ENCODE measurements at places on chromosomes 13 and 19. TPM values are rescaled to one million over a fixed set of nuclear protein-coding genes. Genes with fewer than 3 reads are reported as not detected.

DNA sequence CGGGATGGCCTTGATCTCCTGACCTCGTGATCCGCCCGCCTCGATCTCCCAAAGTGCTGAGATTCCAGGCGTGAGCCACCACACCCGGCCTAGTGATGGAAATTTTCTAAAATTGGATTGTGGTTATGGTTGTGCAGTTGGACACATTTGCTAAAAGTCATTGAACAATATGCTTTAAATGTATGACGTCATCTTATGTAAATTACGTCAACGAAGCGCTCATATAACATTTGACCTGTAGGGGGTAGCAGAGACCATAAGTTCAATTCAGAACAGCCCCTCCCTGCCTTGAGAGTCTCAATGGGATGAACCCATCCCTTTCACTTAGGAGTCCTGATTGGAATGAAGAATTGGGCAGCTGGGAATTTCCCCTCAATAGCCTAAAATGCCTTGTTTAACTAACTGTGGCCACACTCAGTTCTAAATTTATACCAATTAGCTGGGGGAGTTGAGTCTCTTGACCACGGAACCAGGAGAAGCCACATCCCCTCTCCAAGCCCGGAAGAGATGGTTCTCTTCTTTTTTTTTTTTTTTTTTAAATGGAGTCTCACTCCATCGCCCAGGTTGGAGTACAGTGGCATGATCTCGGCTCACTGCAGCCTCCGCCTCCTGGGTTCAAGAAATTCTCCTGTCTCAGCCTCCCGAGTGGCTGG lies 15.2 kb upstream of the TLE6 start:
- H3K36me3 ChIP-seq, result no peaks in the 10 kb centered on the region
- no peaks in the 10 kb centered on the region for H3K4me1 ChIP-seq
- no peak overlapping the region for H3K27ac ChIP-seq
- peak overlapping the region; percentile 2 for H3K4me3 ChIP-seq

- H3K27ac ChIP-seq, result no peak overlapping the region
- no peaks in the 10 kb centered on the region for H3K36me3 ChIP-seq
- H3K27me3 ChIP-seq, result no peaks in the 10 kb centered on the region
- no peaks in the 10 kb centered on the region for H3K4me1 ChIP-seq
- DNase-seq, result no peak
- H3K4me3 ChIP-seq, result no peak overlapping the region
Measured at GRCh38 chr19:14237014-14237941, 31.3 kb upstream of the ADGRL1 start.

The KIR2DL4 gene
- 0.31 TPM for total RNA-seq

The PCDH17 gene
- 27.2 TPM for total RNA-seq

The TTC9B gene
- total RNA-seq, result 0.71 TPM

- H3K4me3 ChIP-seq, result no peak overlapping the region
- no peaks in the 10 kb centered on the region for H3K27me3 ChIP-seq
- H3K27ac ChIP-seq, result no peak overlapping the region
- peak; percentile 75 for DNase-seq
Measured at GRCh38 chr13:32911506-32911905, 104.7 kb upstream of the KL start.

GRCh38 chr19:43229315-43229714 lies 23.9 kb upstream of the PSG4 start:
- H3K36me3 ChIP-seq, result no peaks in the 10 kb centered on the region
- no peaks in the 10 kb centered on the region for H3K27me3 ChIP-seq
- H3K4me1 ChIP-seq, result no peaks in the 10 kb centered on the region
- no peak for DNase-seq

DNA sequence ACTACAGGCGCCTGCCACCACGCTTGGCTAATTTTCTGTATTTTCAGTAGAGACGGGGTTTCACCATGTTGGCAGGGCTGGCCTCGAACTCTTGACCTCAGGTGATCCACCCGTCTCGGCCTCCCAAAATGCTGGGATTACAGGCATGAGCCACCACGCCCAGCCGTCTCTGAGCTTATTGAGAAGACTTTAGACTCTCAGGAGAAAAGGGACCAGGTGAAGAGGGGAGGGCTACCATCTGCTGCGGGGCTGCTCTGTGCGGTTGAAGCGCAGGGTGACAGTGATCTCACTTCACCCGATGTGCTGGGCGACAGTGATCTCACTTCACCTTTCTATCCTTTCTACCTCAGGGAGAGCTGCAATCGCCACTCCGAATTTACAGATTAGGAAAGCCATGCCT lies 25.3 kb downstream of the PDCD5 start:
- H3K27me3 ChIP-seq, result no peaks in the 10 kb centered on the region
- H3K4me3 ChIP-seq, result no peak overlapping the region
- H3K27ac ChIP-seq, result no peak overlapping the region
- H3K36me3 ChIP-seq, result no peaks in the 10 kb centered on the region
- no peaks in the 10 kb centered on the region for H3K4me1 ChIP-seq

The LILRB4 gene
- 3.2 TPM for total RNA-seq

DNA sequence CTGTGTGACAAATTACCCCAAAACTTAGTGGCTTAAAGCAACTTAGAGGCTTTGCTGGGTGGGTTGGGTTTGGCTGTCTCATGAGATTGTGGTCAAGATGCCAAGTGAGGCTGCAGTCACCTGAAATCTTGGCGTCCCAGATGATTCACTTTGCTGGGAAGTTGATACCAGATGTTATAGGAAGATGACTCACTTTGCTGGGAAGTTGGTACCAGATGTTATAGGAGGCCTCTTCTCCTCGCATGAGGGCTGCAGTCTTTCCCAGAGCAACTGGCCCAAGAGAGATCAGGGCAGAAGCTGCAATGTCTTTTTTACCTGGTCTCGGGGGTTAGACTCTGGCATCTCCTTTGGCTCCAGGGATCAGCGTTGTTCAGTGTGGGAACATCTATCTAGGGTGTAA lies 16.8 kb downstream of the TEX29 start:
- DNase-seq, result no peak
- no peaks in the 10 kb centered on the region for H3K36me3 ChIP-seq
- no peak overlapping the region for H3K4me3 ChIP-seq
- no peaks in the 10 kb centered on the region for H3K27me3 ChIP-seq

GRCh38 chr19:18668744-18669523 lies 14.5 kb upstream of the CRTC1 start:
- no peaks in the 10 kb centered on the region for H3K36me3 ChIP-seq
- no peak for DNase-seq
- H3K4me1 ChIP-seq, result peaks cover 13% of the 10 kb centered on the region
- peak overlapping the region; percentile 2 for H3K4me3 ChIP-seq
- no peaks in the 10 kb centered on the region for H3K27me3 ChIP-seq

The MEIOSIN gene
- total RNA-seq, result 9.2 TPM

GRCh38 chr13:56563663-56564062 lies 577.1 kb upstream of the PRR20A start:
- no peaks in the 10 kb centered on the region for H3K27me3 ChIP-seq
- no peak overlapping the region for H3K4me3 ChIP-seq
- H3K4me1 ChIP-seq, result no peaks in the 10 kb centered on the region

DNA sequence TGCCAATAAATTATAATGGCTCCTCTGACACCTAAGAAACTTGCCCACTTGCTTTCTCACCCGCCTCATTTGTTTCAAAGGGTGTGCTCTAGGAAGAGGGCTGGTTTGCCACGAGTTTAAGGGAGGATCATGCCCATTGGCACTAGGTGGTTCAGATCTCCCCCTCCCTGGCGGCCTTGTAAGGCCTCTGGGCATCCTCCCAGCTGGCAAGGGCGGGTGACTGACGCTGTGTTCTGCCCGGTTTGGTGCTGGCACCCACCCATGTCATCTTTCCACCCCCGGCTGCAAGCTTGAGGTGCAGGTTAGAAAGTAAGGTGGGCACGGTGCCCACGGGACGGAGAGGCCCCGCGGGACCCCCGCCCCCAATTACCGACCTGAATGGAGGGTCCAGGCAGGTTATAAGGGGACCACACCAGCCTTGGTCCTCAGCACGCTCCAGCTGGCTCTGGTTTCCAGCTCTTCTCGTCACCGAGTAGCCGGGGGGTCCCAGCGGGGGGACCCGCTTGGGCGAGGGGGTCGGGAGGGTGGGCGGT lies 90.4 kb downstream of the PTPRS start:
- no peaks in the 10 kb centered on the region for H3K4me1 ChIP-seq
- H3K4me3 ChIP-seq, result no peak overlapping the region
- peak; percentile 88 for DNase-seq
- H3K27me3 ChIP-seq, result no peaks in the 10 kb centered on the region
- H3K36me3 ChIP-seq, result no peaks in the 10 kb centered on the region

DNA sequence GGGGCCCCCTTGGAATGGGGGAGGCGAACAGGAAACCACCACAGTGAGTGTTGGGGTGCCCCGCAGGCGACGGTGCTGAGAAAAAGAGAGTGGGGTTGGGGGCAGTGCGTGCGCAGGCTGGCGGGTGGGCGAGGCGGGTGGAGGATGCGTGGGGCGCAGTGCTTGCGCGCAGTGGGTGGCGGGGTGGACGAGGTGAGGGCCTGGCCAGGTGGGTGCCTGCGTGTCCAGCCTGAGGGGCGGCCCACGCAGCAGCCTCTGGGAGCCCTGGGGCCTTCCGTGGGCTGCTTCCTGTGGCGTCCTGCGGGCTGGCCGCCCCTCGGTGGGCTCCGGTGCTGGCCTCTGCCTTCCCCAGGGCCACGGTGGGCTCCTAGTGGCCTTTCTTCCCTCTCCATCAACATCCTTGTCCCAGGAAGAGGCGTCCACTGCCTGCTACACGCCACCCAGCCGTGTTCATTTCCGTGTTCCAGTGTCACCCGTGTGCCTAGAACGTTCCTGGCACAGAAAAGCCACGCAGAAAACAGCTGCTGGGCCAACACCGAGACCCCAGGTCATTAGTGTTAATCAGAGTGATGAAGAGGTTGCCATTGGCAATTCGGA lies 7.1 kb downstream of the ATP11A start:
- H3K4me3 ChIP-seq, result peak overlapping the region; percentile 13
- H3K27me3 ChIP-seq, result no peaks in the 10 kb centered on the region
- DNase-seq, result no peak
- no peaks in the 10 kb centered on the region for H3K36me3 ChIP-seq

- DNase-seq, result no peak
- H3K27me3 ChIP-seq, result no peaks in the 10 kb centered on the region
- no peak overlapping the region for H3K4me3 ChIP-seq
- no peaks in the 10 kb centered on the region for H3K36me3 ChIP-seq
- no peak overlapping the region for H3K27ac ChIP-seq
Measured at GRCh38 chr13:43979492-43979891, 99.8 kb downstream of the LACC1 start.

- no peaks in the 10 kb centered on the region for H3K27me3 ChIP-seq
- H3K27ac ChIP-seq, result no peak overlapping the region
- H3K4me3 ChIP-seq, result no peak overlapping the region
- no peak for DNase-seq
- no peaks in the 10 kb centered on the region for H3K36me3 ChIP-seq
Measured at GRCh38 chr13:109162248-109163036, 533.0 kb downstream of the MYO16 start.

Measured in testis (tissue), 5 donors.